ENCODE measurements at places on chromosomes 12 and 14.

DNA sequence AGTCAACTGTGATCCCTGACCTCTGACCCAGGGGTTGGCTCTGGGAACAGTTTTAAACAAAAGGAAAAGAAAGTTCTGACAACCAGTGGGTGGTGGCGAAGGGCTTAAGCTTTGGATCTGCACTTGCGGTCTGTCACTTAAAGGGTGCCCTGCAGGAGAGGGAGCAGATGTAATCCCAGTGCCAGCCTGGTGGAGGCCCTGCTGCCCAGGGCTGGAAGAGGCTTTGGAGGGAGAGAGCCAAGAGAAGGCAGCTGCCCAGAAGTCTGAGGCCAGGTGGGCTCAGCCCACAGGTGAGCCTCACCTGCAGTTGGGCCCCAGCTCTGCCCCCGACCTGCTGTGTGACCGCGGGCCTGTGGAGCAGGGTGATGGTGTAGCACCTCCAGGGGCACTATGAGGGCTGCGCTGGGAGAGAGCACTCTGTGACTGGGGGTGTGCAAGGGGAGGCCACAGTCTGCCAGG lies 19.1 kb downstream of the SH2B3 start:
- no peak for DNase-seq

GRCh38 chr12:106722837-106723236 lies 51.6 kb upstream of the RIC8B start:
- DNase-seq: no peak

DNA sequence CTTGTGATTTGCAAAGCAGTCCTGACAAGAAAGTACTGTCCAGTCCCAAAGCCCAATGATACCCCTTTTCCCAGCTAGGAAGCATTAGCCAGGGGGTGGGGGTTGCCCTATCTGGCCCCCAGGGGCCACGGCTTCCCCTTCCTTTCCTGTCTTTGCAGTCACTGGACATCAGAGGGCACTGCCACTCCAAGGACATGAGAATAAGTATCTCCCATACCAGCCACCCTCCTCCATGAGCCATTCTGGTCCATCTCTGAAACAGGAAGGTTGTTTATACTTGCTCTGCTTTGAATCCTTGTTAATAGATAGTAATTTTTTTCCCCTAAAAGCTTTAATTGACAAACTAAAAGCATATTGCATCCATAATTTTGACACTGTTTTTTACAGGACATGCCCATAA lies 29.7 kb downstream of the RBM19 start:
- DNase-seq: no peak

DNA sequence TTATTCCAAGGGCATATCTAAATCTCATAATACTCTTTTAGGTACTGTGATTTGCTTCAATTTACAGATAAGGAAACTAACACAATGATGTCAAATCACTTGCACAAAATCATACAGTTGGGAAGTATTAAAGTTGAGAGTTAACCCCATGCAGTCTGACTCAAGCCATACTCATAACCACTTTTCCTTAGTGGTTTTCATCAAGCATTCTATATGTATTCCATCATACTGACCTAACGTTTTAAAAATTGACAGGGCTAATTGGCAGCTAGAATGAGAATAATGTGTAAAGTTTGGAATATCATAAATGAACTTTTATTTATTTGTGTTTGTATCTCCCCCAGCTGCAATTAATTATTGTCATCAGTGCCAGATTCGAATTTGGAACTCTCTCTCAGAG lies 20.9 kb downstream of the PUS7L start:
- no peak for DNase-seq

DNA sequence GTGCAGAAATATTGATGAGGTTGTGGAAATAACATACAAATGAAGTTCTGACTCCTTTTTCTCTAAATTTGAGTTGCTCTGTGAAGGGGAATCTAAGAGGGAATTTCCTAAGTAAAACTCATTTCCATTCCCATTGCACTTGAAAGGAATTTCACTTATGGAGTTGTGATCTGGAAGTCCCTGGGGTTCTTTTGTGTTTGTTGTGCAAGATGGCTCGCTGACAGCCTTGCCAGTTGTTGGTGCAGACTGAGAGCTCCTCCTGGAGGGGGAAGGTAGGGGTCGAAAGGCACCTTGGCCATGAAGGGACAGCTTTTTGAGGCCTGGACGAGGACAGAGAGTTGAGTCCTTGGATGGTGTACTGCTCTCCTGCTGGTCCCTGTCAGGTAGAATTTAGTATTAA lies 72.0 kb downstream of the C12orf56 start:
- no peak for DNase-seq

GRCh38 chr12:15726027-15726877 lies 62.9 kb downstream of the EPS8 start:
- no peak for DNase-seq

DNA sequence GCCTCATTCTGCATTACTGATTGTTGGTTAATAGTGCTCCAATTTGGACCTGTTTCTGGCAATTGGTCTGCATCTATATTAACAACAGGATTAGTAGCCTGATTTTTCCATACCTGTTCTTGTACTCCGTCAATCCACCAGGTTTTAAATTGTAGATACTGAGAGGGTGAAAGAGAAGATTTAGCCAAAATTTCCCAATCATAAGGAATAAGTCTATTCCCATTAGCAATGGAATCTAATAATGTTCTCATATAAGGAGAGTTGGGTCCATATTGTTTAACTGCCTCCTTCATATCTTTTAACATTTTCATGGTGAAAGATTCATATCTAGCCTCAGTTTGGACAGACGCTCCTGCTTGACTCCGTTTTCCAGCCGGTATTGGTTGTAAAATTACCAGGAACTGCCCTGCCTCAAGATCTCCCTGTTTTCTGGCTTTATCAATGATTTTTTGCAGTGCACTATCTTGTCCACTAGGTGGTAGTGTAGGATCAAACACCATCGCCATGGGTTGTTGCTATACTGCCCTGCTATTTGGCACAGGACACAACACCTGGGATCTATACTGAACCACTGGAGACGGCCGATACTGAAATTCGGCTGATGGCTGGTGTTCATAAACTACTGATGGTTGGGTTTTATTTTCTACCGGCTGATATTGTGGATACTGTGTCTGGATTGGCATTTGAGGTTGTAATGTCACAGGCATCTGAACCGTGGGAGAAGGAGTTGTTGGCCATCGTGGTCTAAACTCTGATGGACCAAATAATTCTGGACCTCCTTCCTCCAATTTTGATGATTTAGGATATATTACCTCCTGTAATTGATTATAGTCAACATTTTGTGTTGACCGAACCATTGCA lies 25.2 kb downstream of the DHRS4L2 start:
- peak; percentile 40 for DNase-seq

GRCh38 chr14:81837304-81837703 lies 303.7 kb upstream of the SEL1L start:
- DNase-seq: no peak

- DNase-seq: no peak
These were observed 245.9 kb upstream of the DDHD1 start for GRCh38 chr14:53399057-53399456.

DNA sequence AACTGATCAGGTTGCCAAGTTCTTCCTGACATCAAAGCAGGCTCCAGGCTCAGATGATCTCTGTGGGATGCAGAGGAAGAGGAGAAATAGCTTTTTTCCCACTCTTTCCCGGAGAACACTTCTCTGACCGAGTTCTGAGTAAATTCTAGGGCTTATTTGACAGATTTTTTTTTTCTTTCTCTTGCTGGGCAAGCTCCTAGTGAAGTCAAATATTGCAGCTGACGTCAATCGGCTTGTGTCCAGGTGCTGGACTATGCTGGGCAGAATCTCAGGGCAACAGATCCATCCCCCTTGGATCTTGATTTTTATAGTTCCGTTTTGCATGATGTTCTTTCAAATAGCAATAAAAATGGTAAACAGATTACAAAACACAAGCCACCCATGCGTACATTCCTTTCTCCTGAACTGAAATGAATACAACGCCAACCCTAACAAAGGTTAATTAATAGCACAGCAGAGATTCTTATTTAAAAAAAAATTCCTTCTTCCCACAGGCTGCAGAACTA lies 182.2 kb downstream of the NOVA1 start:
- DNase-seq: no peak

DNA sequence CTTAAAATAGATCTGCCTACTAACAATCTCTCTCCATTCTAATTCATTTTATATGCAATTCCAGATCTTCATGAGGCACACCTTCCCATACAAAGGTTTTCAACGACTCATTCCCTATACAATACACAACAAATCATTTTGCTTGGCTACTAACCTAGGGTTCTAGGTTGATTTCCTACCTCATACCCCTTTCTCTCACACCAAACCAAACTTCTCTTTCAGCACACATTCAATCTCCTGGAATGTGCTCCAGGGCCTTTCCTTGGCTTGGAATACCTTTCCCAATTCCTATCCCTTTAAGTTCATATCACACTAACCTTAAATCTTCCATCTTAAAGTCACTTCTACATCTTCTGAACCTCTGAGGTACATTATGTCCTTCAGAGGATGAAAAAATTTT lies 38.7 kb upstream of the MTERF2 start:
- no peak for DNase-seq

DNA sequence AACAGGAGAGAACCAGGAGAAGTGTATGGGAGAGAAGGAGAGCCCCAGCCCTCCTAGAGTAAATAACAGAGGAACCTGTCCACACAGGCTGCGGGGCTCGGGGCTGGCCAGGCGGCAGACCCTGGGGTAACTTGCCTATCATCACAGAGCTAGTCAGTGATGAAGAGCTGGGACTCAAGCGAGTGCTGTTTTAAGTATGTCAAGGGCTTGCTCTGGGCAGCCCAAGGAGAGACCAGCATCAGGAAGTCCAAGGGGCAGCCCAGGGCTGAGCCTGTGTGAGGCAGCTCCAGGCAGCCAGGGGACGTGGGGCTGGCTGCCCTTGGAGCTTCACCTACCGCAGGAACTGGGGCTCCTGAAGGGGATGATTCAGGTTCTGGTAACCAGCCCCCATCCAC lies 10.0 kb downstream of the VWF start:
- DNase-seq: no peak

- no peak for DNase-seq
These were observed 30.6 kb upstream of the LMO3 start for GRCh38 chr12:16636435-16637055.

- no peak for DNase-seq
These were observed 35.1 kb upstream of the ACTN1 start for GRCh38 chr14:69013943-69014782.

DNA sequence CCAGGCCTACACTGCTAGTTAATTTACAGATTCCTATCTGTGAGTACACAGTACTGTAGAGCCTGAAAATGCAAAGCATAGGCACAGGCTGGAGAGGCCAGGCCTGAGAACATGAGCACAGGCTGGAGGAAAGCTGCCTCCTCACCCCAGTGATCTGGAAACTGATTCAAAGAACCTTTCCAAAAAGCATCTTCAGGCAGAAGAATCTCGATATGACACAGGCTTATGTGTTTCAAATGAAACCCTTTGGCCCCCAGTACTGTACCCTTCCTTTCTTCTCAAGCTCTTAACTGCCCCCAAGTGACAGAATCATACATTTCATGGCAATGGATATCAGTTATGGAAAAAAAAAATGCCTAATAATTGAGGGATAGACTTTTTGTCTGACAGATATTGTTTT lies 122.0 kb downstream of the KCNC2 start:
- no peak for DNase-seq

DNA sequence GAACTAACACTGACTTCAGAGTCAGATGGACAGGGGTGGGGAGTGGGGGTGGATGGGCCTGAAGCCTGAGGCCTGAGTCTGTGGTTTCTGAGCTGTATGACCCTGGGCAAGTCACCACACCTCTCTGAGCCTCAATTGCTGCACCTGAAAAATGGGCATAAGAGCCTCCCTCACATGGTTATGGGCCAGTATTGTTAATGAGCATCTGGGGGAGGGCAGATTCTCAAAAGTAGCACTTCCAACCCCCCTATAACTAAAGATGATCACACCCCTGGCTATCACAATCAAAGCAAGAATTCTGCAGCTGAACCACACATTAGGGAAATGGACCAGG lies 168.6 kb downstream of the RBM19 start:
- no peak for DNase-seq

GRCh38 chr12:45213107-45213506 lies 2.8 kb upstream of the ANO6 start:
- DNase-seq: no peak

DNA sequence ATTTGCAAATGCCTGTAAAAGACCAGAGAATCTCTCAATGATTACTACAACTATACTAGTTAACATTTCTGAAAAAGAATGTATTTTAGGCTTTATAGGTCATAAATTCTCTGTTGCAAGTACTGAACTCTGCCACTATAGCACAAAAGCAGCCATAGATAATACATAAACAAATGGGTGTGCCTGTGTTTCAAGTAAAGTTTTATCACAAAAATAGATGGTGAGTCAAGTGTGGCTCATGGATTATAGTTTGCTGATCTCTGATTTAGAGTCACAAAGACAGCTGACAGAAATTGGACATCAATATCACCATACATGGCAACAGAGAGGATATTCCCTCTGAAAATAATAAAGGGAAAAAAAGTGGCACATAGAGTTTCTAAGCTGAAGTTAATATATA lies 68.1 kb downstream of the FSCB start:
- DNase-seq: no peak

DNA sequence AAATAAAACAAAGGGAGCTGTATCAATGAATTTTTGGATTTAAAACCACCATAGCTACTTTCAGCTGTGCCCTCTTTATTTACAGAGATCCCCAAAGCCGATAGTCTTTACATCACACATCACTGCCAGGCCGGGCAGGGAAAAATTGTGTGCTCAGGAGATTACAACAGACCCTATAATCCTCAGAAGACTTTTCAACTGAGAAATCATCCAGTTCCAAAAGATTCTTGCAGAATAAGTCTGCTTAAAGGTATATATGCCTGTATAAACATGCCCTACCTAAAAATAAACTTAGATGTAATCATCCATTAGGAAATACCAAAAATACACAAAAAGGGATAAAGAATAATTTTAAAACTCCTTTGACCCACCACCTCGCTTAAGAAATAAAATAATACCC lies 70.1 kb upstream of the MAP1LC3B2 start:
- DNase-seq: no peak

GRCh38 chr12:5873281-5873919 lies 71.7 kb downstream of the ANO2 start:
- DNase-seq: no peak

DNA sequence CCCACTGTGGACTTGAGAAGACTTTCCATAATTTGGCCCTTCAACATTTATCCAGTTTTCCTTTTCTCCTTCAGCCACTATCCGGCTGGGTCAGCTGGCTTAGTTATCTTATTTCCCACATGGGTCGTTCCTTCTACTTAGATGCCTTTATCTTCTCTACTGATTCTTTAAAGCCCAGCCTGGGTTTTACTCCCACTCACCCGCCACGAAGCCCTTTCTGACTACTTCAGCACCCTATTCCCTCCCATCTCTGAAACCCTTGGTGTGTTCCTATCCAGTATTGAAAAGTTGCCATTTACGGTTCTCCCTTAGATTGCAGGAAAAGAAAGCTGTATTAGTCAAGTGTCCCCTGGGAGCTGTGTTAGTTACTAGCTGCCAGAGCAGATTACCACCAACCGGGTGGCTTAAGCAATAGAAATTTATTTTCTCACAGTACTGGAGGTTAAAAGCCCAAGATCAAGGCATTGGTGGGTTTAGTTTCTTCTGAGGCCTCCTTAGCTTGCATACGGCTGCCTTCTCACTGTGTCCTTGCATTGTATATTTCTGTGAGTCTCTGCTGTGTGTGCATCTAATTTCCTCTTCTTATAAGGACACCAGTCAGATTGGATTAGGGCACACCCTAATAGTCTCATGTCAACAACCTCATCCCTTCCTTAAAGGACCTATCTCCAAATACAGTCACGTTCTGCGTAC lies 105.5 kb downstream of the GPATCH2L start:
- no peak for DNase-seq

GRCh38 chr12:14577344-14577743 lies 9.7 kb upstream of the PLBD1 start:
- no peak for DNase-seq

GRCh38 chr14:25841226-25841625 lies 756.6 kb downstream of the NOVA1 start:
- no peak for DNase-seq
